ENCODE measurements at places on chromosomes 12 and 14.

DNA sequence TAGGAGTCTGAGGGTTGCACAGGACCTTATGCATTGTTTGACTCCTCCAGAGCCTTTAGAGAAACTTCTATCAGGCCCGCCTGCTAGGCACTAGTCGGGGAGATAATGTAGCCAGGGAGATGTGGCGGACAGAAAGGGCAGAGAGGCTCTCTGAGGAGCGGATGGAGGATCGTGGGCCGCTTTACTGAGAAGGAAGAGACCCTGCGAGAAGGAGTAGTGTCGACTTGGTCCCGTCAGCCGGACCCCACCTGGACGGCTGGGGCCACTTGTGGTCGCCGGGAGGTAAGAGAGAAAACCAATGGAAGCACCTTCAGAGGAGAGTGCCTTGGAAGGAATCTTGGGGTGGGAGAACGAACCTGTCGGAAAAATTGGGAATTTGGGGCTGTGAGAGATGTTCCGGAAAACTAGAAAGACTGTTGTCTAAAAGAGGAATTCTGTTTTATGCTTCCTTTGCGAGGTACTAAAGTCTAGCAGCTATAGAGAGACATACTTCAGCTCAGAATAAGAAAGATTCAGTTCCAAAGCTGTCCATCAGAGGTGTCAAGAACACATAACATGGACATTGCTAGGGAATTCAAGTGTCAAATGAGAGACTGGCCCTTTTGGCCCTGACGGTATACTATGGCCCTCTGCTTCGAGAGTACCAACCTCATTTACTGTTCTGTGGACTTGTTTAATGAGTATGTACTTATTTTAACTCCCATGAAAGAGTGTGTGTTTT, 660 bp upstream of the MCRS1 start:
- no peak for DNase-seq

DNA sequence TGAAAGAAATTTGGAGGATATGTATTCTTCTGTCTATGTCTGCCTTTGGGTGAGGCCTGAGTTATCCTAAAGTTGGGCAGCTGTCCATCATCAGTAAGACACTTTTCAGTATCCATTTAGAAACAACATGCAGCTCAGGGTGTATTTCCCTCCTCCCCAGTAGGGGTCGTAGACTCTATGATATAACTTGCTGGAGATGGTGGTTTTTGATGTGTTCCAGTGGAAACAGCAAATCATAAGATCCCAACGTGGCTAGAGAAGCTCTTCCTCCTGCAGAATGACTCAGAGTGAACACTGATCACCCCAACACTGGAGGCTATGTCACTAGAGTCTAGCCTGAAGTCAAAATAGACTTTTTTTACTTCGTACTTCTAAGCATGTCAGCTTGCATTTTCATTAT, 331.6 kb upstream of the STXBP6 start:
- no peak for DNase-seq

DNA sequence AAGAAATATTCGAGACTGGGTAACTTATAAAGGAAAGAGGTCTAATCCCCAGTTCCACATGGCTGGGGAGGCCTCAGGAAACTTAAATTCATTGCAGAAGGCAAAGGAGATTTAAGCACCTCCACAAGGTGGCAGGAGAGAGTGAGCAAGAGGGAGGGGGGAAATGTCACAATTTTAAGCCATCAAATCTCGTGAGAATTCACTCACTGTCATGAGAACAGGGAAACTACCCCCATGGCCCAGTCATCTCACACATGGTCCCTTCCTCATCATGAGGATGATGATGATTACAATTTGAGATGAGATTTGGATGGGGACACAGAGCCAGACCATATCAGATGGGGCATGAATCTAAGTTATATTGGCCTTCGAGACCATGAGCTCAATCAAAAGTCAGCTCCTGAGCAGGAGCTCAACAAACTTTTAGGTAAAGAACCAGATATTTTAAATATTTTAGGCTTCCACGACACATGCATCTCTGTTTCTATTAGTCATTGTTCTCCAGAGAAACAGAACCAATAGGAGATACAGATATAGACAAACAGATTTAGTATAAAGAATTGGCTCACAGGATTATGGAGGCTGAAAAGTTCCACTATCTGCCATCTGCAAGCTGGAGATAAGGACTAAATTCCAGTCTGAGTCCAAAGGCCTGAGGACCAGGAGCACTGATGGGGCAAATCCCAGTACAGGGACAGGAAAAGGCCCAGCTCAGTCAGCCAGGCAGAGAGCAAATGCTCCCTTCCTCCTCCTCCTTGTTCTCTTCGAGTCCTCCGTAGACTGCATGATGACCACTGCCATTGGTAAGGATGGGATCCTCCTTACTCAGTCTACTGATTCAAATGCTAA, 24.9 kb downstream of the DGLUCY start:
- no peak for DNase-seq

DNA sequence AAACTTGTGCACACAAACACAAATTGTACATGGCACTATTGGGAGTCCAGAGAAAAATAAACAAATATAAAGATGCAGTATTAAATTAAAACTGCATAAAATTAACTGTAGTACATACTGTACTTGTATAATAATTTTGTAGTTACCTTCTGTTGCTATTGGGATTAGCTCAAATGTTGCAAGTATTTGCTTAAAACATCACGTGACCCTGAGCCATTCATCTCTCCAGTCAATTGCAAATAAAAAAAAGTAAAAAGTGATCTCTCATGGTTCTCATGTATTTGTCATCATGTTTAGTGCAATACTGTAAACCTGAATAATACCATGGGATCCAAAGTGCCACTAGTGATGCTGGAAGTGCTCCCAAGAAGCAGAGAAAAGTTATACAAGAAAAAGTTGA, 88.1 kb upstream of the NAV3 start:
- no peak for DNase-seq

DNA sequence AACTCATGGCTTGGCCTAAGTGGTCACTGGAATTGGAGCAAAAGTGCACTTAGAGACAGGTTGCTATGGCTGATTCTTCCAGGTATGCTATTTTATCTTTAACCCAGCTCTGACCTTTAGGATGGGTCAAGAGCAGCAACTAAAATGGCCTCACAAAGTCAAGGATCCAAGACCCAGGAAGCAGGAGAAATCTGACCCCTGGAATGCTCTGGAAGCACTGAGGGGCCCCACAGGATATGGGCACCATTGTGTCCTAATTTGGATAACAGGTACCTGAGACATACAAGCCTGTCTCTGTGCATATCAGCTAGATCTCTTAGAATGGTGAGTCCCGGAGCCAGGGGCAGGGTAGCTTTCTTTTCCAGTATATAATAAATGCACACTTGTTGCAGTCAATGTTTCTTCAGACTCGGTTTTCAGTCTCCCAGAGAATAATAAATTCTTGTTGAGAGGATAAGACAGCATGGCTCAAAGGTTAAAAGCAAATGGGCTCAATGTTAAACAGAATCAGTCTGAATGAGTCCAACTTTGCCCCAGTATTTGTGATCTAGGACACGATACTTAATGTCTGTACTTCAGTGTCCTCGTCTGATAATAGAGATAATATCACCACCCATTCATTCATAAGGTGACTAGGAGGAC, 29.3 kb upstream of the TMCC3 start:
- DNase-seq: no peak

DNA sequence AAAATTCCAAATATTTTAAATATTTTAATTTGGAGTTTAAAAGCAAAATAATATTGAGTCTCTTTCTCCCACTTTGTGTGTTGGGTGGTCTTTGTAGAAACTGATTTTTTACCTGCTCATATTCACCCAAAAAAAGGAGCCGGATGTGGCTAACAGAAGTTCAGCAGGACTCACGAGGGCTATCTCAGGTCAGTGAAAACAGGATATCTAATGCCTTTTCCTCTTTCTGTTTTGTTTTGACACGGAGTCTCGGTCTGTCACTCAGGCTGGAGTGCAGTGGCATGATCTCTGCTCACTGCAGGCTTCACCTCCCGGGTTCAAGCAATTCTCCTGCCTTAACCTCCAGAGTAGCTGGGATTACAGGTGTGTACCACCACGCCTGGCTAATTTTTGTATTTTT, 30.8 kb downstream of the COA8 start:
- no peak for DNase-seq

DNA sequence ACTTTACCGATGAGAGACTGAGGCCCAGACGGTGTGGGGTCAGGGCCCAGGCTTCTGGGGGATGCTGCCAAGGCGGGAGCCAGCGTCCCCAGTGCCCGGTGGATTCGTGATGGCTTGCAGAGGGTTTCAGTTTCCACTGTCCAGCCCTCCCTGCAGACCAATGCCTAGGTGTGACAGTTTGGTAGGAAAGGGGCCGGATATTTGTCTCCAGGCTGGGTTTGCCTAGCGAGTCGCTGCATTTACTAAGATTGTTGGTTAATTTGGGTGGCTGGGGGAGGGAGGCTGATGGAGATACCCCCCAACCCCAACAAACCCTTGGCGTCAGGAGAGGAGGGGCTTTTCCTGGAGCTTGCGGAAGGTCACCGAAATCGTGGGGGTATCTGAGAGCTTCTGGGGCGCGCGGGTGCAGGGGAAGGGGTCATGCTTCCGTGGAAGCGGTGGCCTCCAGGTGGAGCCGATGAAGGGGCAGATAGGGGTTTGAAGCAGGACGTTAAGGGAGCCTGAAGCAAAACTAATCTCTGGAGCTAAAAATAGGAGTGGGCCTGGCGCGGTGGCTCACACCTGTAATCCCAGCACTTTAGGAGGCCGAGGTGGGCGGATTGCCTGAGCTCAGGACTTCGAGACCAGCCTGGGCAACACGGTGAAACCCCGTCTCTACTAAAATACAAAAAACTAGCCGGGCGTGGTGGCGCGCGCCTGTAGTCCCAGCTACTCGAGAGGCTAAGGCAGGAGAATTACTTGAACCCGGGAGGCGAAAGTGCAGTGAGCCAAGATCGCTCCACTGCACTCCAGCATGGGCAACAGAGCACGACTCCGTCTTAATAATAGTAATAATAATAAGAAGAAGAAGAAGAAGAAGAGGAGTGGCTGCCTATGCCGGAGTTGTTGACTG, 1.1 kb upstream of the CDC42BPB start:
- no peak for DNase-seq

GRCh38 chr12:10132850-10133370, 2.9 kb upstream of the CLEC7A start:
- no peak for DNase-seq

DNA sequence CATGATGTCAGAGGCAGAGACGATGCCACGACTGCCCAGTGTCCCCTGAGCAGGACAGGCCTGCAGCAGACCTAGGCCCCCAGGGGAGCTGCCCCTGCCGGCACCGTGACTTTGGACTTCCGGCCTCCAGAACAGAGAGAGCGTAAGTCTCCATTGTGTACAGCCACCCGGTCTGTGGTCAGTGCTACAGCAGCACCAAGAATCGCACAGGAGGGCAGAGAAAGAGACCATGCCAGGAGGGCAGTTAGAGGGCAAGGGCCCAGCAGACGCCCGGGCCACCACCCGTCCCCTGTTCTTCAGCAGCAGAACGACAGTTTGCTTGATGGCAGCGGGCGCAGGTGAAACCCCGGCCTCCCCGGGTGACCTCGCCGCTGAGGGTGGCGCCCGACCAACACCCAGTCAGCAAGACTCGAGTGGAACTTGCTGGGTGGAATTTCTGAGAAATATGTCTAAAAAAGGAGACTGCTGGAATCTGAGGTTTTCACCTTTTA, 19.7 kb downstream of the GALNT9 start:
- no peak for DNase-seq

DNA sequence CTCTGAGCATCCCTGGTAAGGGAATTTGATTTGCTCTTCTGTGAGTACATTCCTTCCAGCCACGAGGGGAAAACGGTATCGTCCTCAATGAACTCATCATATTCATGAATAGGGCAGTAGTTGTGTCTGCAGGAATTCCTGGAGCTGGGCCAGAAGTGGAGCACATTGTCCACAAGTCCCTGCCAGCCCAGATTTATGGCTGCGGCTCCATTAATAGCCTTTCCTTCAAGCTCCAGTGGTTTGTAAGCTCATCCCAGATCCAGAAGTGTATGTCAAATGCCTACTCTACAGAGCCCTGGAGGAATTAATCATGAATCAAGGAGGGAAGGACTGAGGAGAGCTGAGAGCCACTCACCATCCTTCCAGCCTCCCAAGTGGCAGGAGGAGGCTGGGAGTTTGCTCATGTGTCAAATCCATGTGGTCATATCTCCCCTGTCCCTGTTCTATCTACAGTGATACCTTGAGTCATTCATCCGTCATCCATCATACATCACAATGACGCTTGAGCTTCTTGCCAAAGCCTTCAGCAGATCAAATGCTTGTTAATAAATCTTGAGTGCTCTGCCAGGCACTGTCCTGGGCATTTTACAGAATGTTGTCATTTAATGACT, 65.5 kb downstream of the SVOP start:
- no peak for DNase-seq

DNA sequence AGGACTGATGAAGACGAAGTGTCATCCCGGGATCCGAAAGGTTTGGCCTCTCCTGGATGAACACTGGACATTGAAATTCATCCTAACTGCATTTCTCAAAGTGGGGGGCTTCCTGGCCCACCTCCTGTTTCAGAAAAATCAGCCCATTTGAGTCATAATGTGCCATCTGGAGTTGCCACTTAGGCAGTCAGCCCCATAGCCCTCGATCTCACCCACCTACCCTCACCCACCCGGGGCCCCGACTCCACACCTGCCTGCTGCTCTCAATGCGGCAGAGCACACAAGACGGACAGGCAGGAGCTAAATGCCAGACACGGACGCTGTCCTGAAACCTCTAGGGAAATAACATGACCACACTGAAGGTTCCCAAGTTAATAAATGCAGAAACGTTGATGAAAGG, 12.6 kb downstream of the DLK1 start:
- no peak for DNase-seq
